Cortex of kidney (tissue), 1 donor: ENCODE measurements at places on chromosomes 3 and 15.

- DNase-seq: no peak
These were observed 370.0 kb downstream of the WDR72 start for GRCh38 chr15:53389271-53390037.

- no peak for DNase-seq
These were observed 101.8 kb downstream of the SCN11A start for GRCh38 chr3:38949994-38950393.

- no peak for DNase-seq
These were observed 602 bp downstream of the CPB1 start for GRCh38 chr3:148828136-148828690.

DNA sequence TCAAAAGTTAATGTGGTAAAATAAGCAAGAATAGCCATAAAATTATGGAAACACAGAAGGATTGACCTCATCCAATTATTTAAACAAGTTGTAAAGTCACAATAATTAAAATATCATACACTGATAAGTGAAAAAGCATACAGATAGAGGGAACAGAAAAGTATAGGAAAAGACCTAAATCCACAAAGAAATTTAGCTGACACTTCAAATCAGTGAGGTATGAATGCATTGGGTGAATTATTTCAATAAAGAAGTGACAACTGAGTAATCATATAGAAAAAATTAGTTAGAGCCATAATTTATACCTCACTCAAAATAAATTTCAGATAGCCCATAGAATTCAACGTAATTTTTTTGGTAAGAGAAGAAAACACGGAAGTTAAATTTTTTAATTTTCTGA is 25.1 kb downstream of the TFDP2 start:
- DNase-seq: no peak

DNA sequence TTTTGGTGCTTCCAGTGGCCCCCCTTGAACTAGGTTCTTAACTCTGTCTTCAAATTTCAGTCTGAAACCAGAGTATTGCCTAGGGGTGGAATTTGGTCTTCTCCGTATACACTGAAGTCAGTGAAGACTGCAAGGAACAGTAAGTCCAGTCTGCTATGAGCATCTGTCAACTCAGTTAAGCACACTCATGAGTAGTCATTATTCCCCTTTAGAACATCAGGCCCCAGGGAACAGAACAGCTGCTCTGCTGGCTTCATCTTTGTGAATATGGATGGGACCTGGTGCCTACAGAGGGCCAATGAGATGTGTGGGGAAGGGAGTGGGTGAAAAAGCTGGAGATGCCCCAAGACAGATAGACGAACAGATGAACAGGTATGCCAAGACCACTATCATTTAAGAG is 85.2 kb upstream of the PRR23C start:
- no peak for DNase-seq

- no peak for DNase-seq
These were observed 1.6 kb downstream of the CYP11A1 start for GRCh38 chr15:74365598-74366445.

DNA sequence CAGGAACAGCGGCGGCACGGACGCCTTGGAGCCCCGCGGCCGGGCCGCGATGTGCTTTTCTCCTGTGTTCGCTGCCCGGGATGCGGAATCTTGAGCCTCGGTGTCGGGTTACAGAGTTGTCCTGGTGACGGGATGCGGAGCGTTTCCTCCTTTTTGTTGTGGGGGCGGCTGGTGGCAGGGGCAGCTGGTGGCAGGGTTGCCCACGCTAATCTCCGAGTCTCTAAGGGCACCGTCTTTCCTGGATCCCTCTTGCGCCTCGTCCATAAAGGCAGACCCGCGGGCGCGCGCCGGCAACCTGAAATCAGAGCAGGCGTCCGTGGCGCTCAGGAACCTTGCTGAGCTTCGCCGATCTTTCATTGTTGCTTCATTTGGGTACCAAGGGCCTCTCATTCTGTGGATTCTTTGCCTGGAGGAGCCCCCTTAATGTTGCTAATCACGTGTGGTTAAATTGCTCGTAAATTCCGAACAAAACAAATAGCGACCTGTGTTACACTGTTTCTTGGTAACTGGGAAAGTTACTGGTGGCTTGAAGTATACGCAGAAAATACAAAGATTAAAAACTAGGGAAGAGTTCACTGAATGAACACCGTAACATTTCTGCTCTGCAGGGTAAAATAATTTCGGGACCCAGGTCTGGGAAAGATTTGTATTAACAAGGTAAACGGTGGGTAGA is 844 bp upstream of the PFN2 start:
- no peak for DNase-seq

GRCh38 chr3:59839810-59840515 is 790.1 kb upstream of the CFAP20DC start:
- DNase-seq: no peak

DNA sequence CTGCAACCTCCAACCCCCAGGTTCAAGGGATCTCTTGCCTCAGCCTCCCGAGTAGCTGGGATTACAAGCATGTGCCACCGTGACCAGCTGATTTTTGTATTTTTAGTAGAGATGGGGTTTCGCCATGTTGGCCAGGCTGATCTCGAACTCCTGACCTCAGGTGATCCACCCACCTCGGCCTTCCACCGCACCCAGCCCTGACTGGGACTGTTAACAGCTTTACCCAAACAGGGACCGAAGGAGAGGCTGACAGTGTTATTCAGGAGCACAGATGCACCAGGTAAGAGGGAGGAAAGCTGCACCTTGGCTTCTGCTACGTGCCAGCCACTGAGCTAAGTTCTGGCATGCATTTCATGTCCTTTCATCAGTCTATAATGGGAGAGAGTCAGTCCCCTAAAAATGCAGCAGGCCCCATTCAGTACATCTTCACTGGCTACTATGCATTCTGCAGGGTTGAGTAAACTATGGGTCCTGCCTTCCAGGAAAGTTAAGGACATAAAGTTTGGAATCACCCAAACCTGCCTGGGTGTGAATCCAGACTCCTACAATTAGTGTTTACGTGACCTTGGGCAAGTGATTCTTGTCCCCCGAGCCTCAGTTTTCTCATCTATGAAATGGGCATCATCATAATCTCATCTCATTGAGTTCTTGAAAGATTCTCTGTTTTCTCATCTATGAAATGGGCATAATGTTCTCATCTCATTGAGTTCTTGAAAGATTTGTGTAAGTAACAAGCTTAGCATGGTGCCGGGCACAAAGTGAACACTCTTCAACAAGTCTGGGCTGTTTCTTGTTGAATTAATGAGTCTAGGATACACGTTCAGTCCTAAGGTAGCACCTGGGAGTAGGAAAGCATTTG is 82.2 kb downstream of the CPN2 start:
- DNase-seq: no peak

DNA sequence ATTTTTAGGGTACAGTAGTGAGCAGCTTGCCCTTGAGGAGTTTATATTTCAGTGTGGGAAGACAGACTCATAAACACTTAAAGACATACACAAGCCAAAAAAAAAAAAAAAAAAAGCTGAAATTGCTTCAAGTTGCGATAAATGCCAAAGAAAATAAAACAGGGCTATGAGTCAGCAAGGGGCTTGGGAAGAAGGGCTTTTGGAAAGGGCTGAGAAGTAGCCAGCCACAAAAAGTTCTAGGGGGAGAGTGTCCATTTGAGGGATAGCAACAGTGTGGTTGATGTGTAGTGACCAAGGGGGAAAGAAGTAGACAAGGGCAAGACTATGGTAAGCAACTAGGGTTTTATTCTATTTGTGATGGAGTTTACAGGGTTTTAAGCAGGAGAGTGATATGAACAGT is 185.5 kb downstream of the ADAMTS9 start:
- no peak for DNase-seq

DNA sequence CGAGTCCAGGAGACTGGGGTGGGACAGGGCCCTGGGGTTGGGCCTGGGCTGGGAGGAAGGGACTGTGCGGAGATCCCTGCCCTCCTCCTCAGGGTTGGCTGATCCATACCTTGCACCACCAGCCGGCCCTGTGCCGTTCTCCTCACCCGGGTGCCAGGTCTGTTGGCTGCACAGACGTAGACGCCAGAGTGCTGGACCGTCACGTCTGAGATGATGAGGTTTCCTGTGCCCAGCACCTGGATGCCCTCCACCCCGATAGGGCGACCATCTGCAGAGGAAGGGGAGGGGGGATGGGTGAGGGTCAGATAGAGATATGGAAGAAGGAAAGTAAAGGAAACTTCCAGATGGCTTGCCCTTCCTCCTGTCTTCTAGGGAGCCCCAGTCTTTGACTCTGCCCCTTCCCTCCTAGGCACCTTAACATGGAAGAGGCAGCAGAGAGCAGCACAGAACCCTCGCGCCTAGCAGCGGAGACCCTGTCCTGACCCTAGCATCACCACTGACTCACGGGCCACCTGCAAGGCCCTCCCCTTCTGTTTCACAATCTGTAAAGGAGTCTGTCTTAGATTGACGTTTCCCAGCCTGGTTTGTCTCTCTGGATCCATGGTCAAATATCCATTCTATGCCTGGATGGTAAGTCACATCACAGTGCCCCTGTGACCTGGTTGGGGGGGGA is 28.8 kb downstream of the RNU5B-1 start:
- DNase-seq: no peak

- no peak for DNase-seq
These were observed 160.6 kb downstream of the ECT2 start for GRCh38 chr3:172911142-172911541.

GRCh38 chr15:55742498-55742926 is 440 bp downstream of the PRTG start:
- no peak for DNase-seq

DNA sequence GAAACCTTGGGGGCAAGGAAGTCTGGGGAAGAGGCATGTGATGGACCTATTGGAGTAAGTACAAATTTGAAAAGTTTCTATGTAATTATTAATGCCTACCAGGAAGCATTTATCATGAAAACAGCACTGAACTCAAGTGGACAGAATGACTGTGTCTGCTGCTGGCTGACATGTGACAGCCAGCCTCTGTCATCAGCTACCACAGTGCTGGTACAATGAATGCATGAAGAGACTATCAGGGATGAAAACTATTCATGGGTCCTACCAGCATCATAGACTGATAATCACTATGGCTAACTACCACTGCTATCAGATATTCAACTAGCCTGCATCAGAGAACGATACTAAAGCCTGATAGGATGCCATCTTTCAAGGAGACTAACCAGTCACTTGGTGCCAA is 193.5 kb downstream of the RAP2B start:
- no peak for DNase-seq

DNA sequence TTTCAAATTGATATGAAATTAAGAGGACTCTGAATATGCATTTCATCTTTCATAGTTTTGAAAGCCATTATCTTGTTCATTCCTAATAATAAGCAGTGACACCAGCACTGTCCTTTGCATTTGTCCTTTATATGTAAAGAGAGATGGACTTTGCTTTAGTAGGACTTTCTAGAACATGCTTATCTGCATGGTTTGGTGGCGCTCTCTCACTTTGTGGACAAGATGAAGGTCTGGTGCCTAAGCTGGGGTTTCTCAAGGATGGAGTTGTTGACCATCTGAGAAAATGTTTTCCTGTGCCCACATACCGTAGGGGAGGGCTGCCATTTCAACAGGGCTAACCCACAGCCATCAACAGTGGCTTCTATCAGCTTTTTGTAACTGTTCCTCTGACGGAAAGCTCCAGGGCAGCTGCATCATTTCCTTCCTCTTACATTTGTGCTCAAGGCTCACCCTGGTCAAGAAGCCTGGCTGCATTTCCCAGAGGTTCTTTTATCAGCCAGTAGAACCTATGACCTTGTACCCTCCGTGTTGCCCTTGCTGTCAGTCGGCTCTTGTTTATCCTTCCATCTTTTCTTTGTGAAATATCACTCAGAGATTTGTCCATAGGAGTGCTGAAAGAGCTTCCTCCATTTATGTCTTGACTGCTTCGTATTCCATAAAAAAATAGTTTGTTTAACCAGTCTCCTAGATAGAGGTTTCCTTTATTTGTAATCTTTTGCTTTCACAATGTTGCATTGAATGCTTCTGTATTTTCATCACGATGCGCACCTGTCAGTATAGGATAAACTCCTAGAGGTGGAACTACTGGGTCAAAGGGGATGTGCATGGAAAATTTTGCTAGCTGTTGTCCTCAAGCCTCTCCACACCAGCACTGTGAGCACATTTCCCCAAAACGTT is 44.6 kb downstream of the ABHD2 start:
- no peak for DNase-seq

- DNase-seq: no peak
These were observed 318.5 kb downstream of the NTRK3 start for GRCh38 chr15:87938031-87938430.

GRCh38 chr15:55532944-55533343 is 24.9 kb upstream of the DNAAF4 start:
- DNase-seq: no peak

DNA sequence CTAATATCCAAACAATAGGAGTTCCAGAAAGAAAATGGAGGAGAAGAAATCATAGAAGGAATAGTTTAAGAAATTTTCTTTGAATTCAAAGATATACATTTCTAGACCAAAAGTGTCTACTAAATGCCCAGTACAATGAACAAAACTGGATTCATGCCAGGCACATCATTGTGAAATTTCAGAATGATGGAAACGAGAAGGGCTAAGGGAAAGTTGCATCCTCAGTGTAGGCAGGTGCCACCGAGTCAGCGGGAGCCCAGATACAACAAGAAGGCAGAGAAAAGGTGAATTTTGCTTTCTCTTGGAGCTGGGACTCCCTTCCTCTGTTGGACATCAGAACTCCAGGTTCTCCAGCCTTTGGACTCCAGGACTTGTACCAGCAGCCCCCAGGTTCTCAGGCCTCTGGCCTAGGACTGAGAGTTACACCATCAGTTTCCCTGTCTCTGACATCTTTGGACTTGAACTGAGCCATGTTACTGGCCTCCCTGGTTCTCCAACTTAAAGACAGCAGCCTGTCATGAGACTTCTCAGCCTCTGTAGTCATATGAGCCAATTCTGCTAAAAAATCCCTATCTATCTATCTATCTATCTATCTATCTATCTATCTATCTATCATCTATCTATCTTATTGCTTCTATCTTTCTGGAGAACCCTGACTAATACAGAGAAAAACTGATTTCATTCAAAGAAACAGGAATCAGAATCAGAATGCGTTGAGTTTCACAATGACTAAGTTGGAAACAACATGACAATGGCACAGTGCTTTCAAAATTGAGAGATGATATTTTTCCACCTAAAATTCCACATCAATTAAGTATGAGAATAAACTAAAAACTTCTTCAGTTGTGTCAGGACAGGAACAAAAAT is 207.7 kb downstream of the FAM43A start:
- no peak for DNase-seq

DNA sequence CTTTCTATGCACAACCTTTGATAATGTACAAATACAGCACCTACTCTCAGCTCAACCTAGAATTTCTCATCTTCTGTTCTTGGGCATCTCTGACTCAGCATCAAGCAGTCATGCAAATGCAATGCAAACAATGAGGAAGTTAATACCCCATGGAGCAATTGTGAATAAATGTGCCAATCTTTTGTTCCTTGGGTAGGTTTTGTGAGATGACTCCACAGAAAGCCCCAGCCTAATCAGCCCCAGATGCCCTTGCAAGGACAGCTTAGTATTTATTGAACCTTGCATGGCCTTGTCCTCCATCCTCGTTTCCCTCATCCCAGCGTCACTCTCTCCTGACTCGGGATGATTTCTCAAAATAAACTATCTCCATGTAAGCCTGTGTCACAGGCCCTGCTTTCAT is 494.7 kb upstream of the NECTIN3 start:
- DNase-seq: no peak

- DNase-seq: no peak
These were observed 24.6 kb downstream of the GTF2E1 start for GRCh38 chr3:120767106-120767505.

- no peak for DNase-seq
These were observed 36.4 kb downstream of the ST8SIA2 start for GRCh38 chr15:92430069-92430440.
